ENCODE measurements at places on chromosomes 3 and 15. TPM values are rescaled to one million over a fixed set of nuclear protein-coding genes. Genes with fewer than 3 reads are reported as not detected.

- DNase-seq: no peak
Measured at GRCh38 chr3:156431334-156432124, 123.4 kb downstream of the SSR3 start.

DNA sequence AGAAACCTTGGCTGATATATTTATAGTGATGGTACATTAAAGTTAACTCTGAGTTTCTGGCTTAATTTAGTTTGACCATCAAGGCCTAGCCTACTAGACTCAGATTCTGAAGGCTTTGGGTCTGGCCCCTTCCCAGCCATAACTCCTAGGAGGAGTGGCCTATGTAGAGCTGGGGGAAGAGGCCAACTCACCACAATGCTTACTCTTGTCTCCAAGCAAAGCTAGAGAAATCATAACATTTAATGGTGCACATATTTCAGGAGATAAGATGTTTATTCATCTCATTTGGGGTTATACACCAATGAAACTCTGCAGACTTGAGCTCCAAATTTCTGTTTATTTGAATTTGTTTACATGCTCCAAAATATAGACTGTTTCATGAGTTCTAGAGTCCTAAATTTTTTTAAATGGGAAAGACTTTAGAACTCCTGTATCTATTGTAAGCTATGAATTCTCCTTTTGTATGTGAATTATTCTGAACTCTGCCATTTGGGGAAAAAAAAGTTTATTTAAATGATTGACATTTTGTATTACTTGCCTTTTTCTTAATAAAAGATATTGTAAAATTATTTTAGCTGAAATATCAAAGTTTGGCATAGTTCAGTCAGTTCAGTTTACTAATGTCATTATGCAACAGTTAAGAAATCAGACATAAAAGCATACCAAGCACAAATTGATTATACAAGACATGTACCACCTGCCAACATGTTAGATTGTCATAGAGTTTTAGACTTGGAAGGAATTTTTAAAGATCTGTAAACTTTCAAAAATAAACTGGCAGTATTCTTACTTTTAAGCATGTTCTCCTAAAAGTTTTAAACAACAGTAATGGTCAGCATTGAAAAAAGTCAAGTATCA is 143.4 kb upstream of the NR2E3 start:
- no peak for DNase-seq

GRCh38 chr3:99087277-99087676 is 185.8 kb upstream of the DCBLD2 start:
- DNase-seq: no peak

DNA sequence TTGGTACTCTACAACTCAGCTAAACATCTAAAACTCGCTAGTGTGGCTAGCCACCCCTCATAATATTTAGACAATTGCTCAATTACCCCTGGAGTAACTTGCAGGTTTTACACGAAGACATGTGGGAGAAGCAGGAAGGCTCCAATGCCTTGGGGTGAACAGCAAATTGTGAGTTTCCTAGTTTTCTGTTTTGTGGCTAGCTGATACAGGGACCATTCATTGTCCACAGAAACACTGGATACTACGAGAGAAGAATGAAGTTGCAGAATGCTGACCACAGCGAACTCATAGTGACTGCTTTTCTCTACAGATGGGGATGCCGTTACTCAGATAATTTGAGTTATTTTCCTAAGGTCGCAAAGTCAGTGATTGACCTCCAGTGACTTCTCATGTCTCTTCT is 212.9 kb downstream of the P3H2 start:
- DNase-seq: no peak

DNA sequence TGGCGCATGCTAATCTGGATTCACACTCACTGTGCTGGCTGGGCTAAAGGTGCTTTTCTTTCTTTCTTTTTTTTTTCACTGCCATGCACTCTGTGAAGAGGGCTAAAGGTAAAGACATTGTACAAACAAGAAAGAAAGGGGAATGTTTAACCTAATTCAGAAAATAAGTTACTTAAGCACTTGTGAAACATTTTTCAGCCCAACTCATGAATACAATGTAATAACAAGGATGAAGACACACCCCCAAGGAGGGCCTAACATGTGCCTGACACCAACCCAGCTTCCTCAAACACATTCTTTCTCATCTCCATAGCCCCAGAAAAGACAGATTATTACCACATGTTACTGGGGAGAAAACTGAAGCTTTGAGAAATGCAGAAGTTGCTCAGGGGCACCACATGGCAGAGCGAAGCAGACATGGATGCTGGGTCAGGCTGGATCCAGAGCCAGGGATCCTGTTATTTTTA is 5.7 kb downstream of the STIMATE start:
- DNase-seq: peak; percentile 40

DNA sequence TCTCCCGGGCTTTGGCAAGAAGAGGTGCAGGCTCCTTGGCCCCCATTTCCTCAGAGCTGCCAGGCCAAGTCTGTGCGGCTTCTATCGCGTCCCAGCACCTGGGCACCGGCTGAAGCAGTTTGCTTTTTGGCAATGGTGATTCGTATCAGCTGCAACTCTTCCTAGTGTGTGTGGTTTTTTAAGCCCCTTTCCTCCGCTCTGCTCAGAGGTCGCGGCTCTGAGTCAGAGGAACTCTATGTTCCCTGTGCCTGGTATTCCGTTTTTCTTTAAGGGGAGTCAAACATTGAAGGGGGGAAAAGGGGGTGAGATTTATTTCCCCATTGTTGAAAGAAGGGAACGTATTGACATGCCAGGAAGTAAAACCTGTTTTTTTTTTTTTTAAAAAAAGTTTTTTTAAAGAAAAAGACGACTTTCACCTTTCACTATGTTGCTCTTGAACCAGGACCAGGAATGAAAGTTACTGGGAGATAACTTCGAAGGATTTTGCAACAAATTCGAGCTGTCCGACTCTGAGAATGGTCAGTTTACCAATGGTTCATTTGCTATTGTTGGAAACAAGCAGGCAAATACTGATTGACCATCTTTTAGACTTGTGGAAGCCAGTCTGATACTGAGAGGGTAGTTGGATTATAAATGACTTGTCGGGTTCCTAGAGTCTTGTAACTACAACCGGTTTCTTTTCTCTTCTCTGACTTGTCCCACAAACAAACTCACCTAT is 1.1 kb downstream of the ARMC8 start:
- no peak for DNase-seq

DNA sequence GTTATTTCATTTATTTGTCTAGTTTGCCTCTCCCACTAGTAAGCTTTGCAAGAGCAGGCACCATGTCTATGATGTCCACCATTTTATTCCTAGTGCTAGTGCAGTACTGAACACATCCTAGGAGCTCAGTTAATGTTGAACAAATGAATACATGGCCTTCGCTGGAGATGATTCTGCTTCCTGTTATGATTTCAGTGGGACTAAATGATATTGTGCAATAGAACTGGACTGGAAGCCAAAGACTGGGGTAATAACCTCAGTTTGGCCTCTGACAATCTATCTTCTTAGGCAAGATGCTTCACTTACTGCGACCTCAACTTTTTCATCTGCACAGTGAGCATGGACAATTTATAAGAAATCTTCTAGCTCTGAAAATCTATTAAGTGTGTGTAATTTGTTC is 191.3 kb downstream of the ADAMTSL3 start:
- peak; percentile 52 for DNase-seq

Gene EPHB3
- total RNA-seq: 0.92 TPM

Gene TP63
- total RNA-seq: not detected
